ENCODE measurements at places on chromosomes 13 and 19.
A peak's percentile ranks its signal among the peaks of the same experiment; 100 is the strongest.

GRCh38 chr19:29798774-29799497, 12.9 kb upstream of the CCNE1 start:
- DNase-seq, result no peak

DNA sequence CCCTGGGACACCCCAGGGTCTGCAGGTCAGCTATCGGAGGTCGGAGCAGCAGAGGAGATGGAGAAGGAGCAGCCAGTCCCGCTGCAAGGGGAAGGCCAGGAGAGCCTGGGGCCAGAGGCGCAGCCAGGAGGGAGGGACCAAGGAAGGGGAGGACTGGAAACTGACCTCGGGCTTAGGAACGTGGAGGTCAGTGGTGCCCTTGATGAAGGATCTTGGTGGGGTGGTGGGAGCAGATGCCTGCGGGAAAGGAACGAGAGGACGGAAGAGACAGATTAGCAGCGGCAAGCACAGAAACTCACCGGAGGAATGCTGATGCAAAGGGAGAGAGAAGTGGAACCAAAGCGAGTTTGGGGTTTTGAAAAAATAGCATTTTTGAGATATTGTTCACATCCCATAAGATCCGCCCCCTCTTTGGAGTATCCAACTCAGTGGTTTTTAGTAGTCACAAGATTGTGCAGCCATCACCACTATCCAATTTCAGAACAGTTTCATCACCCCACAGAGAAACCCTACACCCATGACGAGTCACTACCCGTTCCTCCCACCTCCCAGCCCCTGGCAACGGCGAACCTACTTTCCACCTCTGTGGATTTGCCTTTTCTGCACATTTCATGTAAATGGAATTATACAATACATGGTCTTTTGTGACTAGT, 22.1 kb downstream of the PLEKHF1 start:
- peak; percentile 98 for DNase-seq

GRCh38 chr19:19744641-19745040, 11.7 kb upstream of the ZNF14 start:
- no peak for DNase-seq

GRCh38 chr19:31910224-31910623, 435.2 kb upstream of the ZNF507 start:
- DNase-seq, result no peak

GRCh38 chr13:98890186-98890585, 87.7 kb downstream of the DOCK9 start:
- peak; percentile 39 for DNase-seq

Data from fibroblast of the conjunctiva (primary cell).